ENCODE measurements at places on chromosomes 4 and X. TPM values are rescaled to one million over a fixed set of nuclear protein-coding genes. Genes with fewer than 3 reads are reported as not detected.

Gene AWAT2
- total RNA-seq, result not detected

Gene CXorf49
- total RNA-seq, result not detected

Gene TMSB15C
- not detected for total RNA-seq

Gene CTAG1A
- not detected for total RNA-seq

Gene AKAP14
- 1.9 TPM for total RNA-seq

Measured in HepG2 (cell line).